ENCODE measurements at places on chromosomes 11 and 22.

DNA sequence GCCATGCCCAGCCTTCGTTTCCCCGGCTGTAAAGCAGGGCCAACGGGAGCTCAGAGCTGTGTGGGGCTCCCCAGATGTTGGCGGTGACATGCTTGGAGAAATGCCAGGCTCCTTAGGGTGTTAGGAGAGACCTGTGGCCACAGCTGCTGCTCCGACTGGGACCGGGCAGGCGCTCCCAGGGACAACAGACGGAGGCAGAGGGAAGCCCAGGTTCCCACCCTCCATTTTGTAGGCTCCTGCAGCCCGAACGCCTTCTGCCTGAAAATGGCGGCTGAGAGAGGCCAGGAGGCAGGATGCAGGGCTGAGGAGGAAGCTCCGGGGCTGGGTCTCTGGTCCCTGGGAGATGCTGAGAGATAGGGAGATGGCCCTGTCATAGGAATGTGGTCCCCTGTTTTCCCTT is 10.0 kb downstream of the CD6 start:
- DNase-seq: no peak

DNA sequence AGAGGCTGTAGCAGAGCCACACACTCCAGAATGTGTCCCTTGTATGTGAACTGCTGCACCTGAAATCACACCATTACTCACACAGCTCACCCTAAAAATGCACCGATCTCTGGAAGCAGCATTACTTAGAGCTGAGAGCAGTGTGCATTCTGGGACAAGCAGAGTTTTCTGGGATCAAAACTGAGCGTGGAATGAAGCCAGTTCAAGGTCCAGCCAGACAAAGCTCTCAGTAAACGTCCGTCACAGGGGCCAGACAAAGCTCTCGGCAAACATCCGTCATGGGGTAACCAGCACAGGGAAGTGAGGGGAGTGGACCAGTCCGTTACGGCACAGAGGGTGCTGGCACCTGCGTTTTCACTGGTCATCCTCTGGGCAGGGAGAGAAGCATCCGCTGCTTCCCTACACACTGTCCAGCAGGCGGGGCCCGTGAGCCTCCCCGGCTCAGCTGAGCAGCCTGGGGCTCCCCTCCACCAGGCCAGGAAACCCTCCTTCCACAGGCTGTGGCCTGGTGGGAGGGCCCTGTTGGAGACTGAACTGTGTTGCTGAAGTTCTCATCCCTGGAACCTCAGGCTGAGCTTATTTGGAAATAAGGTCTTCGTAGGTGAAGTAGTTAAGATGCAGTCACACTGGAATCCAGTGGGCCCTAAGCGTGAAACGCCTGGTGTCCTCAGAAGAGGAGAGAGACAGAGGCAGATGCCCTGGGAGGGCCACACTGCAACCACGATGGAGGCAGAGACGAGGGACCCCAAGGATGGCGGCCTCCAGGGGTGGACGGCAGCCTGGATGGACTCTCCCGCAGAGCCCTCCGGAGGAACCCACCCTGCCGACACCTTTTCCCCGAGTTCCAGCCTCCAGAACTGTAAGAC is 883.9 kb downstream of the BRD1 start:
- DNase-seq: no peak

DNA sequence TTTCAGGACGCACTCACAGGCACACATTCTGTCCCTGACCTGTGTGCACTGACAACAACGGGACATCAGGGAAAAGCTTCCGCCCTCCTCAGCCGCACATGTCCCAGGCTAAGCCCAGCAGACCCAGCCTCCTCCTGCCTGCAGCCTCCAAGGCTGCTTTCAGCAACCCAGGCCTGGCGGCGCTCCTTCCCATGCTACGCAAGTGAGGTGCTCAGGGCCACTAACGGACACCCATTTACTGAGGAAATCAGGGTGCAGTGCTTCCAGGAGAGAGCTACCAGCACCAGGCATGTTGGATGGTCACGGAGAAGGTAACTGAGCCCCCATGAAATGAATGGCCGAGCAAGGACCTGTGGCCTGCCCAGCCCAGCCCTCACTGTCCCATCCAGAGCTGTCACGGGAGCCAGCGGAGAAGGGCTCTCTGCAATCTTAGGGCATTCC is 6.9 kb downstream of the MOB2 start:
- DNase-seq: no peak

DNA sequence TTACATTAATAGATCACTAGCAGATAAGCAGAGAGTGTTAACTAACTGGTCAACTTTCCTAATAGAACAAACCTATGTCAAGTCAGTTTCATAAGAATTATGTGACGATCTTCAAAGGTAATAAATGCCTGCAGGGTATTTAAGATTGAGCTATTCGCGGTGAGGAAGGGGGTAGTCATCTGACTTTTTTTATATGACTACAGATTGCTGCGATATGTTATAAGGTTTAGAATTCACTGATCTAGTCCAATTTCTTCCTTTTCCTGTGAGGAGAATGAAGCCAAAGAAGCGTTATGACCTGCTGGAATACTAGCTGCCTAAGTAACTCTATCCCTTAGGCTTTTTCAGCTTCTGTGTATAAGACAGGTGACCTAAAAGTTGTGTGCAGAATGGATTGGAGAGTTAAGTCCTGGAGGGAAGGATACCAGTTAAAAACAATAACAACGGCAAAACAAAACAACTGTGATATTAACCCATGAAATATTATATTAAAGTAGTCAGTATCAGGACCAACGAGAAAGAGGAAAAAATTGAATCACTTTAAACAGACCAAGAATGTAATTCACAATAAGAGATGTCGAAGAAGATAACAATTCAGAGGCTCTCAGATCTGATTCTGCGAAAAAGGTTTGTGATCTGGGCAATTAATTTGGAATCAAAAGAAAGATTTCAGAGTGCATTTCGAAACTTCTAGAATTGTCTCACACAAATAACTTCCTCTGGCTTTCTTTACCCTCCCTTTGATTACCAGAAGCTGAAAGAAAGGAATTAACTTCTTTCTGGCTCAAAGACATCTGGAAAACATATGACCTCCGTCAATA is 630 bp downstream of the CASP4 start:
- DNase-seq: no peak

DNA sequence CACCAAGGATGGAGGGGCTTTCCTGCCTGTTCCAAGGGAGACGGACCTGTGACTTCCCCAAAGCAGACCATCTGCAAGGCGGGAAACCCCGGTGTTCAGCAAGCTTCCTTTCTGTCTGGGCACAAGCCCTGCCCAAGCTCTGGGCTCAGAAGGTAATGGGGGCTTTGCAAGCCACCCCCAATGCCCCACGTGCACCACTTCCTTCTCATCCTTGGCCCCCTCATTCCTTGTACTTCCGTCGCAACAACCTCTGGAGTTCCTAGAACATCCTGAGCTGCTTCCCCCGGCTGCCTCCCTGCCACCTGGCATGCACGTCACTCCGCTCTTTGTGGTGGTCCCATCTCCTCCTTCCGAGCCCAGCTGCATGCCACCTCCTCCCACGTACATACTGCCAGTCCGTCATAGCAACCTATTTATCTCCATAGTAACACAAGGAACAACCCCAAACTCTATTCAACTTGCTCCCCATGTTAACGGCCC is 3.9 kb downstream of the MYEOV start:
- no peak for DNase-seq

- DNase-seq: no peak
Measured at GRCh38 chr11:122038543-122038942, 77.5 kb downstream of the BLID start.

GRCh38 chr11:14114269-14114668 is 151.7 kb downstream of the SPON1 start:
- DNase-seq: no peak

- DNase-seq: peak; percentile 17
Measured at GRCh38 chr11:66070604-66071380, 720 bp downstream of the PACS1 start.

DNA sequence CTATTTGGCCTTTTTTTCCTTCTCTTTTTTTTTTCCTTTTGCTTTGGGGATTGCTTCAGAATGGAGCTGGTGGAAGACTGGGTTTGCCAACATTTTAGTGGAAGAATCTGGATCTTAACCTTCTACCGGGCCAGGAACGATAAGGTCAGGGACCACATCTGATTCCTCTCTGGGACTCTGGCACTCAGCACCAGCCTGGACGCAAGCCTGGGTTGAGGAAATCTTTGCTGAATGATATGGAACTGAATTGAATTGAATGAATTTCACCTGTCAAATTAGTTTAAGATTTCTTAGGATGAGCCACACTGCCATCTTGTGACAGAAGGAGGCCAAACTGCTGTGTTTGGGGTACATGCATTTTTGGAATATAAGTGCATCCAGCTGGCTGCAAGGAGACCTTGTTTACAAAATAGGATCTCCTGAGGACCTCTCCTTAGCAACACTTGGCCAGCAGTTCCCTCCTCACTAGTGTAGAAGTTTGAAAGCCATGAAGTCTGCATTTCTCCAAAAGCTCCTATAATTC is 30.4 kb downstream of the TPBGL start:
- DNase-seq: no peak

GRCh38 chr11:91790346-91791170 is 434.1 kb upstream of the FAT3 start:
- no peak for DNase-seq

GRCh38 chr11:125069796-125070195 is 6.7 kb downstream of the SLC37A2 start:
- DNase-seq: no peak

DNA sequence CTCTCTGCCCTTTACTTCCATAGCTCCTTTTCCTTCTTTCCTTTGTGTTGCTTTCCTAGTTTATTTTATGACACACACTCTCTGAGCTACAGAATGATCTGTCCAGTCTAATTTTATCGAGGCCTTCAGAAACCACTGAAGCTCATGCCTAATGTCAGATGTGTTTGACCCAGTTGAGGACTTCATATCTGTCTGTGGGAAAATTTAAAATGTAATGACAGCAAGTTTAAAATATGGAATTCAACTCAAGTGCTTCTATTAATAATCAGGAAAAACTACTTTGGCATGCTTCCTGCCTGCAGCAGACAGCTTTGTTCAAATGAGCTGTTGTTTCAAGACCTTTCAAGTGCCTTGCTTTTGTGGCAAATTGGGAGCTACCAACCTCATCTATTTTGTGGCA is 261.8 kb upstream of the MTNR1B start:
- no peak for DNase-seq

- DNase-seq: no peak
Measured at GRCh38 chr11:468493-468892, 18.4 kb downstream of the PTDSS2 start.

- DNase-seq: no peak
Measured at GRCh38 chr11:2816941-2817421, 68.6 kb downstream of the CDKN1C start.

DNA sequence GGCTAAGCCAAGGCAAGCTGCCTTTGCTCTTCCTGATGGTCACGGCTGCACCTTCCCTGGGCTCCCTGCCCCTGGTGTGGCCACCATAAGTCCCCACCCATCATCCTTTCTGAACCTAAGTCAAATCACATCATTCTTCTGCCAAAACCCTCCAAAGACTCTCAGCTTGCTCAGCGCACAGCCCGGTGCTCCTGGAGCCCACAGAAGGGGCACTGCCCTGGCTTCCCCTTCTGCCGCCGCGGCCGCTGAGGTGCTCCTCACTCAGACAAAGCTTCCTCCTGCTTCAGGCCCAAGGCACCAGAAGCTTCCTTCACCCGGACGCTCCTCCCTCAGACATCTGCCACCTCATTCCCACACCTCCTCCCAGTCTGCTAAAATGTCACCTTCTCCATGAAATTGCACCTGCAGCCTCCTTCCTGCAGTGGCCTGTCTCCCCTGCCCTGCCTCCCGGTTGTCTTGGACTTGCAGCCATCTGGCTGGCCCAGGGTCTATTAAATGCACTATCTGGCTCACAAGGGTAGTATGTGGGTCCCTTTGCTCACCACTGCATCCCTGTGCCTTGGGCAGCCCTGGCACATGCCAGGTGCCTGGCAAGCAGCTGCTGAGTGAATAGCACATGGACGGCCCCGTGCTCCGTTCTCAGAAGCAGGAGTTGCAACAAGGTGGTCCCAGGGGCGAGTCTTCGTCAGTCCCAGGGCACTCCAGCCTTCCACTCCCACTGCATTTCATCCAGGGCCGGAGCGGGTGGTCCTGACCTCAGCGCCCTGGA is 108.2 kb downstream of the WNT7B start:
- DNase-seq: no peak

DNA sequence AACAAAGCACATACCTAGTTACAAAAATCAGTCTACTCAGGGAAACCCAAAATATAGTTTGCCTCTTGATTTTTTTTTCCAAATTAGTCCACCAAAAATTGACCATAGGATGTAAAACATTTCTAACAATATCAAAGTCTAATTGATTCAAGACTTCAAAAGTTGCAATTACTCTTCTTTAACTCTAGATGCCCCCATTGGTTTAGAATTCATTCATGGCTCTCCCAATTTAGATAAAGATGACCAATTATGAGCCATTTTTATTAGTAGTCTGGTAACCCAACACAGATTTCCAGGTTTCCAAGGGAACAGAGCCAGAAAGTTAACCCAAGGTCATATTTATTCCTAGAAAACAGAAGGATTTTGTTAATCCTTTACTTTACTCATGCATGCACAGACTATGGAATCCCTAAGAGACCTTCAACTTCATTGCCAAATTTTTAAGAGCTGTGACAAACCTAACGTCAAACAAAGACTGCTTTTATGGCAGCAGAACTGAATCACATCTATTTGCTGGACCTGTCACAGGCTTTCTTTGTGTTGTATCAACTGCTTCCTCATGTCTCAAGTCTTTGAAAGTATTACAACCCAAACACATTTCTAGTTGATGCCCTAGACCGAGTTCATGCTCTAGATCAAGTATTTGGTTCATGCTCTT is 55.3 kb downstream of the C22orf42 start:
- DNase-seq: no peak

DNA sequence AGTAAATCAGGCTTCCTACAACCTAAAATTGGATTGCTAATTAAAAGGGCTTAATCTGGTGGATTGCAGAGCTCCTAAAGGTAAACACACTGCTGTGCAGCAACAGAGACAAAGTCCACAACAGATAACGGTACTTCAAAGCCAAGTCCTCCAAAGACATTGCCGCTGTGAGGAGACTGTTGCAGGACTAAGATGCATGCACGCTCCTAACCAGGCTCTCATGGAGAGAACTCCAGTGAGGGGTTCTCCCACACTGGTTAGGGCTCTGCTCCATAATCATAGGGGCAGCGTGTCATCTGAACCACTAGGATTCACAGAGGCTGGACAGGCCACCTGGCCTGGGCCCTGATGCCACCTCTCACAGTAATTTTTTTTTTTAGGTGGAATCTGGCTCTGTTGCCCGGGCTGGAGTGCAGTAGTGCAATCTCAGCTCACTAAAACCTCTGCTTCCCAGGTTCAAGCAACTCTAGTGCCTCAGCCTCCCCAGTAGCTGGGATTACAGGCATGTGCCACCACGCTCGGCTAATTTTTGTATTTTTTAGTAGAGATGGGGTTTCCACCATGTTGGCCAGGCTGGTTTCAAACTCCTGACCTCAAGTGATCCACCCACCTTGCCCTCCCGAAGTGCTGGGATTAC is 56.9 kb upstream of the ARFGAP3 start:
- no peak for DNase-seq

- DNase-seq: no peak
Measured at GRCh38 chr11:110837603-110838002, 125.4 kb upstream of the ARHGAP20 start.

DNA sequence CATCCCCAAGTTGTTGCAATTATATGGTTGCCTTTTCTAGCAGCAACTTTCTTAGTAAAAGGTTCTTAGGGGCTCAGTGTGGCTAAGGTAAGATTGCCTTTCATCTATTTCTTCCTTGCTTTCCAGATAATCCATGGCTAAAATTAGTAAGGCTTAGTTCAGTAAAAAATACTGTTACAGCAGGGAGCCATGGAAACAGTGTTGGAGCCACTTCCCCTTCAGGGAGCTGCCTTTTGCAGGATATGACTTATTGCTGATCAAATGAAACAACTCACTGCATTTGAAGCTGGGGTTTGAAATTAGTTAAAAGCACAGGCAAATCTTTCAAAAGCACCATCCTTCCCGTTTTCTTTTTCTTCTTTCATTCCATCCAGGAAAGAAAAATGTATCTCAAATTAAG is 184.3 kb downstream of the C11orf87 start:
- DNase-seq: no peak
